ENCODE measurements at places on chromosomes 6 and 20. TPM values are rescaled to one million over a fixed set of nuclear protein-coding genes. Genes with fewer than 3 reads are reported as not detected.

DNA sequence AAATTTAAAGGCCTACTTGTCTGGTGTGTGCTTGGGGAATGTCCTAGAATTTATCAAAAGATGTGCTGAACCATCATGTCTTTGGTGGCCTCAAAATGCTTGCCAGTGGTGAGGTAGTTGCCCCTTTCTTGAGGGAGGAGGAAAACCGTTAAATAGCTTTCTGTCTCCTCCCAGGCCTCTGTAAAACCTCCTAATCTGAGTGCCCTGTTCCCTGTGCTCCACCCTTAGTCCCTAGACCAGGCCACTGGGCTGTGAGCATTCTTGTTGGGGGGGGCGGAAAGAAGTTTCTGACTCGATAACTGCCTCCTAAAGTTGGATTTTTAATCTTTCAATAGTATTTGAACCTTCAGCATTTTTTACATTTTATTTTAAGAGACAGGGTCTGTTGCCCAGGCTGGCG lies 23.1 kb downstream of the JARID2 start:
- DNase-seq, result no peak

GRCh38 chr6:134632024-134632423 lies 314.1 kb upstream of the SGK1 start:
- DNase-seq, result no peak

Gene CSNK2B
- 282 TPM for total RNA-seq

- DNase-seq, result peak; percentile 59
Observed at GRCh38 chr20:31594558-31595379, 10.3 kb upstream of the ID1 start.

- DNase-seq, result no peak
Observed at GRCh38 chr6:169969372-169970099, 218.1 kb downstream of the ERMARD start.

Gene DTD1
- 154 TPM for total RNA-seq

DNA sequence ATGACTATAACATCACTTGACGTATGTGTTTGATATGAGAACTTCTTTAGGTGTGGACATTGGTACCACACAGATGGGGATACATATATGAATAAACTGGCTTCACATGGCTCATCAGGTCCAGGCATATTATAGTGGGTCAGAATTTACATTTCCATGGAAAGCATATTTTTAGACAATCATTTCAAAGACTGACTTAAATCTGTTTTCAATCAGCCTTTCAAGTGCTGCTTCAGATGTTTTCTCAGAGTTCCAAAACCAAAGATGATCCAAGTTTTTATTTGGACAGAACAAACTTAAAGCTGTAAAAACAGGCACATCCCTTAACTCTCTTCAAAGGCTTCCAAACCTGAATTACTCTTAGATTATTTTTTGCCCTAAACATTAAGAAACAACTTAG lies 88.1 kb downstream of the PRSS35 start:
- DNase-seq, result no peak

Gene HSPA1A
- 1.2 TPM for total RNA-seq

- no peak for DNase-seq
Observed at GRCh38 chr6:46017726-46018125, 2.1 kb upstream of the CLIC5 start.

DNA sequence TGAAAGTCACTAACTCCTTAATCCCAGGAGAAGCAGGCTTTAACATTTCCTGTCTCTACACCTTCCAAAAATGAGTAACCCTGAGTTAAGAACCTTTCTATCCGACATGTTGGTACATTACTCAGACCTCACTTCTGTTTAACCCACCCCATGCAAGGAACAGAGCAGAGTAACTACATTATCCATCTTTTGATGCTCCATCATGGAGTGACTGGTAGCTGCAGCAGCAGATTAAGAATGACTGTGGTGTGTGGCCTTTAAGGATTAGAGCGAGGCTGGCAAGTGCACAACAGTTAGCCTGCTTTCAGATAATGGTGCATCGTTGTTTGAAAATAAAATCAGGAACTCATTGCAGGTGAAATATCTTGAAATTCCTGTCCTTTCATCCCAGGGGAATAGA lies 2.0 kb downstream of the TRAF3IP2 start:
- no peak for DNase-seq

Gene PTPRT
- not detected for total RNA-seq

GRCh38 chr6:56816370-56816769 lies 138.5 kb upstream of the BEND6 start:
- no peak for DNase-seq
